ENCODE measurements at places on chromosomes 3 and 15. TPM values are rescaled to one million over a fixed set of nuclear protein-coding genes. Genes with fewer than 3 reads are reported as not detected.

Gene CNTN3
- not detected for total RNA-seq

Gene HCLS1
- total RNA-seq = 339 TPM

Gene KBTBD8
- total RNA-seq = 8.3 TPM

Gene MESP2
- not detected for total RNA-seq

Gene ZBTB20
- 11.0 TPM for total RNA-seq

Gene KBTBD12
- total RNA-seq = not detected

Gene IQCH
- 0.89 TPM for total RNA-seq

Gene RETNLB
- total RNA-seq = not detected

Gene CYP1A2
- total RNA-seq = not detected

Gene DUOXA2
- total RNA-seq = not detected

Gene RAB6B
- not detected for total RNA-seq

Gene SAMD7
- total RNA-seq = not detected

Gene BCHE
- not detected for total RNA-seq

Gene NEK10
- total RNA-seq = 0.56 TPM

Gene PLIN1
- total RNA-seq = 0.07 TPM

Gene MKRN3
- total RNA-seq = 2.9 TPM

DNA sequence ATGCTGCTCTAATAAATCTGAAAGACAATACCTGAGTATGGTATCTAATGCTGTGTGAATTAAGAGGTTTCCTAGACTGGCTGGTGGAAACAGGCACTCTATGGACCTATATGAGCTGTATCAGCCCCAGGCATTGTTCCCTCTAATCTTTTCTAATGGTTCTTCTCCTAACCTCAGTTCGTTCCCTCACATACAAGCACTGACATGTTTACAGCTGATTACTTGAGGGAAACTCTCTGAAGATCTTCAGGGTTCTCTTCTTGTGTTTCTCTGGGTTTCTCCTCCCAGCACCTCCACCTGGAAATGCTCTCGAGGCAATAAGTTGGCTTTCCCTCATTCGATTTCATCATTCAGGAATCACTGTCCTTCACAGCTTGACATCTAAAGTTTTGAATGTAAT lies 52.9 kb downstream of the KLF15 start:
- DNase-seq = no peak
- no peak overlapping the region for H3K4me3 ChIP-seq
- peaks cover 2% of the 10 kb centered on the region for H3K27me3 ChIP-seq
- H3K27ac ChIP-seq = no peak overlapping the region
- no peaks in the 10 kb centered on the region for H3K4me1 ChIP-seq

- no peaks in the 10 kb centered on the region for H3K27me3 ChIP-seq
- H3K27ac ChIP-seq = no peak overlapping the region
- H3K4me1 ChIP-seq = no peaks in the 10 kb centered on the region
- no peak overlapping the region for H3K4me3 ChIP-seq
- no peak for DNase-seq
Observed at GRCh38 chr15:29129221-29129620, 140.4 kb downstream of the NSMCE3 start.

GRCh38 chr15:41233367-41233771 lies 2.3 kb downstream of the CHP1 start:
- H3K4me3 ChIP-seq = no peak overlapping the region
- peaks cover 3% of the 10 kb centered on the region for H3K36me3 ChIP-seq
- peaks cover 23% of the 10 kb centered on the region for H3K4me1 ChIP-seq
- DNase-seq = no peak
- no peak overlapping the region for H3K27ac ChIP-seq

DNA sequence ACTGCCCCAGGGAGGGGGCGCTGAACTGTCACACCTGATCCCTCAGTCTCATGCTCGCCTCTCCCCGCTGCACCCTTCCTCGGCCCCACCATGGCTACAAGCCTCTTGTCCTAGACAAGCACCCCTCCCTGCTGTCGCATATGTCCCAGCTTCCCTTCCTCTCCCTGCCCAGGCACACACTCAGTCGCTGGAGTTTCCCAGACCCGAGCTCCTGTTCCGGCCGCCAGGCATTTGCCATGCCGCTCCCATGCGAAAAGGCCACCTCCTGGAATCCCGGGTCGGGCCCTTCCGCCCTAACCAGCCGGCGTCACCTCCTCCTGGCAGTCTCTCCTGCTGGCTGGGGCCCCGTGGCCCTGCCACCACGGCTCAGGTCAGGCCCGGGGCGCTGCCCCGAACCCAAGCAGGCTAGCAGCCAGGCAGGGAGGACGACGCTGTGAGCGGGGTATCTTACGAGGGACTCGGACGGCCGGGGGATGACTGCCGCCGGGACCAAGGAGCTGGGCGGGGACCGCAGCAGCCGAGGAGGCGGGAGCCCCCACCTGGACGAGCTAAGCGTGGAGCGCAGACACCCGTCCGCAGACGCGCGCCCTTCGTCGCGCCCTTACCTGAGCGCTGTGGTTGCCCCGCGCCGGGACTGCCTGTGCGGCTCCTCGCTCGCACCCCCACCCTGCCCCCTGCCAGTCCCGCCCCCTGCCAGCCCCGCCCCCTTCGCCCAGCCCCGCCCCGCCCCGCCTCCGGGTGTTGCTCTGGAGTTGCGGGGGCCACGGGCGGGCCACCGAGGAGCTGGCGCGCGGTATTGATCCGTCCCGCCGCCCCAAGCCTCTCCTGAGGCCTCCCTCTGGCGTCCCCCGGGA lies at the start of gene ALS2CL:
TSS of gene ALS2CL (minus strand) at position 642 of the 854 bp plus-strand sequence. CDS start 4,239 bp downstream, outside the sequence.
- peaks cover 7% of the 10 kb centered on the region for H3K27me3 ChIP-seq
- peak within 1 kb of the TSS; percentile 72 for H3K4me3 ChIP-seq
- H3K36me3 ChIP-seq = no peaks in the 10 kb centered on the region
- peak; percentile 75 for DNase-seq
- H3K4me1 ChIP-seq = peaks cover 57% of the 10 kb centered on the region

- no peaks in the 10 kb centered on the region for H3K27me3 ChIP-seq
- peak overlapping the region; percentile 86 for H3K27ac ChIP-seq
Observed at GRCh38 chr3:25783661-25784512, 644 bp upstream of the NGLY1 start.

DNA sequence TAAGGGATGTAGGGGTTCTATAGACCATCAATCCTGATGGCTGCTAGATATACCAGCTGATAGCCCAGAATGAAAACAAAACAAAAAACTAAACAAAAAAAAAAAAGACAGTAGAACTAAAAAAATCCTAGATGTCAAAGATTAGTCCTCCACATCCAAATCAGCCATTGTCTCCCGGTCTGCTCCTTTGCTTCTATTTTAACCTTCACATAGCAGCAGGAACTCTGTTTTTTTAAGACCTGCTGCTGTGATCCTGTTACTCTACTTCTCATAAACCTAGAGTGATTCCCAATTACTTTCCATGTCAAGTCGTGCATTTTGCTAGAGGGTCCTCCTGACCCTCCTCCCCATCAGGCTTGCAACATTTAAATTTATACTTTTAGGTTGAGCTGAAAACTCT lies 2.5 kb downstream of the IFT122 start:
- no peak overlapping the region for H3K4me3 ChIP-seq
- peaks cover 10% of the 10 kb centered on the region for H3K36me3 ChIP-seq

DNA sequence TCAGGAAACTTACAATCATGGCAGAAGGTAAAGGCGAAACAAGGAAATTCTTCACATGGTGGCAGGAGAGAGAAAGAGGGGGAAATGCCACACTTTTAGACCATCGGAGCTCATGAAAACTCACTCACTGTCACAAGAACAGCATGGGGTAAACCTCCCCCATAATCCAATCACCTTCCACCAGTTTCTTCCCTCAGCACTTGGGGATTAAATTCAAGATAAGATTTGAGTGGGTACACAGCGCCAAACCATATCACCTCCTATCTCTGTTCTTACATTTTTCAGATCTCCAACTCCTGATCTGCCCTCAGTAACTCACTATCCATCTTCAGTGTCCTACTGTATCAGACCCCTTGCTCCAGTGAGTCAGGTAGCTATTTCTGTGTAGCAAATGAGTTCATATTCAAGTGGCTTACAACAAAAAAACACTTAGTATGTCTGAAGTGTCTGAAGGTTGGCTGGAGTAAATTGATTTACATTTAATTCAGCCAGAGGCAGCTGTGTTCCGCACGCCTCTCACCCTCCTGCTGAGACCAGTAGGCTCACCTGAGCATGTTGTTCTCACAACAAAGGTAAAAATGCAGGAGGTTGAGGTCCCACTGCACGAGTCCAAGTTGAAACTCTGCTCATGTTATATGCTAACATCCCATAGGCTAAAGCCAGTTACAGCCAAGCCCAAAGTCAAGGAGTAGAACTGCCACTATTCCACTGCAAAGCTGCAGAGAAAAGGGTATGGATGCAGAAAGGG lies 180.7 kb upstream of the LMCD1 start:
- DNase-seq = no peak
- H3K4me3 ChIP-seq = no peak overlapping the region
- H3K27ac ChIP-seq = no peak overlapping the region
- H3K36me3 ChIP-seq = no peaks in the 10 kb centered on the region
- H3K27me3 ChIP-seq = no peaks in the 10 kb centered on the region

- H3K4me3 ChIP-seq = no peak overlapping the region
- no peak overlapping the region for H3K27ac ChIP-seq
- peaks cover 9% of the 10 kb centered on the region for H3K27me3 ChIP-seq
- no peaks in the 10 kb centered on the region for H3K36me3 ChIP-seq
Observed at GRCh38 chr3:161197855-161198850, 23.0 kb upstream of the NMD3 start.

DNA sequence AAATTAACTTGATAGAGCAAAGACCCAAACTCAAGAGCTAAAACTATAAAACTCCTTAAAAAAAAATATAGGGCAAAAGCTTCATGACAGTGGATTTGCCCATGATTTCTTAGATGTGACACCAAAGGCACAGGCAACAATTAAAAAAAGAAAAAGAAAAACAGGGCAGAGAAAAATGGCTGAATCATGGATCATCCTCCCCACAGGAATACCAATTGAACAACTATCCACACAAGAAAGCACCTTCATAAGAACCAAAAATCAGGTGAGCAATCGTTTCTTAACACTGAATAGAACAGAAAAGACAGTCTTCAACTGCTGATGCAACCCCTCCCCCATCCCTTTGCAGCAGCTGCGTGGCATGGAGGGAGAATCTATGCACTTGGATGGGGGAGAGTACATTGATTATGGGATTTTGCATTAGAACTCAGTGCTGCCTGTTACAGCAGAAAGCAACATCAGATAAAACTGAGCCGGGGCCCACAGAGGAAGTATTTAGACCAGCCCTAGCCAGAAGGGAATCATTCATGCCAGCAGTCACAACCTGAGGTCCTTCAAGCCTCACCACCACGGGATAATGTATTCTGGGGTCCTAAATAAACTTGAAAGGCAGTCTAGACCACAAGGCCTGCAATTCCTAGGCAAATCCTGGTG lies 15.7 kb downstream of the C3orf33 start:
- H3K4me1 ChIP-seq = peaks cover 5% of the 10 kb centered on the region
- H3K4me3 ChIP-seq = no peak overlapping the region
- H3K27me3 ChIP-seq = no peaks in the 10 kb centered on the region
- no peak overlapping the region for H3K27ac ChIP-seq

- no peak overlapping the region for H3K27ac ChIP-seq
- no peaks in the 10 kb centered on the region for H3K36me3 ChIP-seq
- DNase-seq = no peak
- no peaks in the 10 kb centered on the region for H3K4me1 ChIP-seq
- peaks cover 8% of the 10 kb centered on the region for H3K27me3 ChIP-seq
Observed at GRCh38 chr3:42489937-42490227, 12.6 kb upstream of the VIPR1 start.

- H3K27ac ChIP-seq = peak overlapping the region; percentile 97
- H3K4me1 ChIP-seq = peaks cover 53% of the 10 kb centered on the region
- no peaks in the 10 kb centered on the region for H3K27me3 ChIP-seq
- DNase-seq = no peak
- H3K36me3 ChIP-seq = peaks cover 30% of the 10 kb centered on the region
Observed at GRCh38 chr15:90230610-90231009, 3.1 kb downstream of the CIB1 start.

DNA sequence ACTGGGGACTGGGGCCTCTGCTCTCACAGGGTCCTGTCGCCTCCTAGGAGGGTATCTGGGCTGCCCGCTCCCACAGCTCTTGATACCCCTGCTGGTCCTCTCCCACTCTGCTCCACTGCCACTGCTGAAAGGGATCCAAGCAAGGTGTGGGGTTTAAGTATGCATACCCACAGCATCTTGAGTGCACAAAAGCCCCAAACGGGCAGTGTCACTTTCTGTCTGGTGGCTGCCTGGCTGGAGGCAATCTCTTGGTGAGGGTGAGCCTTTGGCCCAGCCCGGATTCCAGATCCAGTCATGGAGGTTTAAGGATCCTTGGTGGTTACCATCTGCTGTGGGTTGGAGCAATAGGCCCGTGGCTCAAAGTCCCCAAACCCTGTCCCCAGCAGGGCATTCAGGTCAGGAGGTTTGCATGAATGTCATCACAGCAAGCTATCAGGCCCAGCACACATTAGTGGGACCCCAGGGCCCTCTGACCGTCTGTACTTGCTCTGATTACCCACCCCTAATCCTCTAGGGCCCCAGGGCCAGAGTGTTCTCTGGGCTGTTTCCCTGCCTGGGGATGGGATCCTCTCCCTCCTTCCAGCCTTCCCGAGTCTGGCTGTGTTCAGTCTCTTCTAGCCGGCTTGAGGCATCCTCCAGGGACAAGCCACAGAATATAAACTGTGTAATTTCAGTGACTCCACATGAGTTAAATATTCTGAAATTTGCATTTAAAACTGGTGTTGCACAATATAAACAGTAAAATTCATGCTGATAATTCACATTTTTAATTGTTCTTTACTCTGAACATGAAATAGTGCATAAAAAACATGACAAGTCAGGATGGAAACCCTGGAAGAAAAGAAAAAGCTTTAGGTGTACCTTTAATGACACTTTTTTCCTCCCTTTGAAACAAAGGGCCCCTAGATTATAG lies 4.9 kb upstream of the TJP1 start:
- H3K27me3 ChIP-seq = peaks cover 67% of the 10 kb centered on the region
- H3K4me3 ChIP-seq = no peak overlapping the region
- DNase-seq = no peak
- H3K4me1 ChIP-seq = peaks cover 17% of the 10 kb centered on the region
- peaks cover 9% of the 10 kb centered on the region for H3K36me3 ChIP-seq

GRCh38 chr3:87710511-87710910 lies 348.3 kb downstream of the CGGBP1 start:
- H3K36me3 ChIP-seq = no peaks in the 10 kb centered on the region
- no peaks in the 10 kb centered on the region for H3K4me1 ChIP-seq
- DNase-seq = no peak
- no peak overlapping the region for H3K4me3 ChIP-seq
- H3K27me3 ChIP-seq = no peaks in the 10 kb centered on the region

DNA sequence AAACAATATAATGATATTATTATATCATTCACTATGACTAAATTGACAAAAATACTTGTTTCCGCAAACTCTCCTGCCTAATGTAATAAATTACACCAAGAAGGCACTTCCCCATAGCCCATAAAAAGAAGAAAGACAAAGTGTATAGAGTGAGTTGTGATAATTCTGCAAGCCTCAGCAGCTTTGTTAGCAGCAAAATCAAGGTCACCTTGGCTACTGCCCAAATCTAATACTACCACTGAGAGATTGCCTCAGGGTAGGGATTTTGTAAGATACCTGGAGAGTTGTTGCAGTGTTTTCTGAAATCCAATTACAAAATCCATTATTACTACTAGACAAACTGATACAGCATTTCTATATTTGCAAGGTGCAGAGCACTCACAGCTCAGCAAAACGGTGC lies 503.5 kb downstream of the FGF12 start:
- H3K27ac ChIP-seq = no peak overlapping the region
- no peak overlapping the region for H3K4me3 ChIP-seq
- no peaks in the 10 kb centered on the region for H3K36me3 ChIP-seq
- no peak for DNase-seq
- no peaks in the 10 kb centered on the region for H3K4me1 ChIP-seq

Measured in activated CD4-positive, alpha-beta T cell treated with anti-CD3 and anti-CD28 coated beads, Interleukin-2, amount 10 ng/mL, durations not matched to agents 7 days and 5 days (primary cell).